ENCODE measurements at places on chromosomes 3 and 15.

DNA sequence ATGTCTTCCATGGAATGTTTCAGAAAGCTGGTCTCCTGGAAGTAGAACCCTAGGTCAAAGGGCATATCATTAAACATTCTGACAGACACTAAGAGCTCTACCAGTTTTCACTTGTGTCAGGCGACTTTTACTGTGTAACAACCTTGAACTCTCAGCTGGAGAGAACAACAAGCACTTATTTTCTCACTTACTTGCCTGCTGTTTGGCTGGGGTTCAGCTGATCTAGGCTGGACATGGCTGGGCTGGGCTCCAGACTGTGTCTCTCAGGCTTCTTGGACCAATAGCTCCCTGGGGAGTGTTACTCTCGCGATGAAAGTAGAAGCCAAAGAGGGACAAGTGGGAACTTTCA lies 527.3 kb downstream of the SHQ1 start:
- no peak for DNase-seq

DNA sequence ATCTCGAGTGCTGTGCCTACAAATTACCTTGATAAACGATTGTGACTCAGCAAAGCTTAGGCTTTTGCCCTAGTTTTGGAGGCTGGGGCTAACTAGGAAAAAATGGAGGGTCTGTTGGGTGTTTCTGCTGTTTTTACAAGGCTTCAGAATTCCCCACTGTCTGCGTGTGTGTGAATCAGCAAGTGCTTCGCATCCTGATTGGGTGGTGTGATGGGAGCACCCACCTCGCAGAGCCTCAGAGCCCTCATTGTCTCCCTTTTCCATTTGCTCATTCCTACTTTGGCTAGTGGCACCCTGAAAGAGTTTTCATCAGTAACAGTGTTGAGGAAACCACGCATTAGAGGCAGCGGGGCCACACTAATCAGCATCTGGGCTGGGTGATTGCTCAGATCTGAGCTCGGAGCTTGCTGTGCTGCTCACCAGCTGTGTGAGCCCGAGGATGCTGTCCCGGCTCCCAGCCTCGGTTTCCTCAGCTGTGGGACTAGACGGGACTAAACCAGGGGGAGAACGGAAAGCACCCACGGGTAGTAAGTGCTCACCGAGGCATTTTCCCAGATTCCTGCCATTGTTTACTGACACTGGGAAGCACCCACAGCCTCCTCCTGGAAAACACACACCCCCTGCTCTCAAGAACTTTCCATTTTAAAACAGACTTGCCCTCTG lies 40.6 kb downstream of the GOLGA8S start:
- DNase-seq: no peak

- no peak for DNase-seq
Measured at GRCh38 chr3:180932819-180933218, 20.3 kb downstream of the FXR1 start.

GRCh38 chr15:67172172-67172571 lies 82.3 kb downstream of the AAGAB start:
- no peak for DNase-seq

DNA sequence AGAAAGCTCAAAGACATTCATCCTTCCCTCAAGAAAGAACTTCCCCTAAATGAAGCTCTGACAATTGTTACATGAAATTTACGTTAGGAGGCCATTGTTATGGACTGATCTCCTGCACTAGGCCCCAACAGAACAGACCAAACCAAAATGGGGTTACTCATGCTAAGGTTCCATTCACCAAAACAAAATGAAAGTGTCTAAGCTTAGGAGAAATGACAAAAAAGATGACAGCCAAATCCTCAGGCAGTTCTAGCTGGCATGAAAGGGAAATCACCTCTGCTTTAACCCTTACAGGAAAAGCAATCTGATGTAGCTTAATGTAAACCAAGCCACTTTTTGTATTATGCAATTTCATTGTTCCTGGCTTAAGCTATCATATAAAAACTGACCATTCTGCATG lies 271.2 kb downstream of the MAGI1 start:
- no peak for DNase-seq

DNA sequence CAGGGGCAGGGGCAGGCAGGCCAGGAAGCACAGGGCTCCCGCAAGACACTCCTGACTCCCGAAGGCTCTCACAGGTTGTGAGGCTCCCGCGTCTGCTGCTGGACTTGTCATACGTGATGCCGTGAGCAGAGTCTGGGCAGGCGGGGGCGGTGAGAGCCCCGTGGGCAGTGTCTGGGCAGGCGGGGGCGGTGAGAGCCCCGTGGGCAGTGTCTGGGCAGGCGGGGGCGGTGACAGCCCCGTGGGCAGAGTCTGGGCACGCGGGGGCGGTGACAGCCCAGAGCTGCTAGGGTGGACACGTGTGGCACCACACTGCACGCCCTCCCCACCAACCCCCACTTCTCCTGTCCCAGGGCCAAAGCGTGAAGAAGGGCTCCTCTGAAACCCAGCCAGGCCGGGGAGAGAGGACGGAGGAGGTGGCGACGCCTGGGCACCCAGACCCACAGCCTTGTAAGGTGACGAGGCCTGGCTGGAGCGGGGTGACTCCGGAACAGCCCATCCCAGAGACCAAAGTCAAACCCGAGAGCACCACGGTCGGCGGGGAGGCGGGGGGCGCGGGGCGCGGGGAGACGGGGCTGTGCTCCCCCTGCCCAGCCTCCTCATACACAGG lies 35.0 kb downstream of the TNK2 start:
- no peak for DNase-seq

GRCh38 chr3:149299938-149300801 lies 33.3 kb downstream of the TM4SF18 start:
- peak; percentile 87 for DNase-seq

DNA sequence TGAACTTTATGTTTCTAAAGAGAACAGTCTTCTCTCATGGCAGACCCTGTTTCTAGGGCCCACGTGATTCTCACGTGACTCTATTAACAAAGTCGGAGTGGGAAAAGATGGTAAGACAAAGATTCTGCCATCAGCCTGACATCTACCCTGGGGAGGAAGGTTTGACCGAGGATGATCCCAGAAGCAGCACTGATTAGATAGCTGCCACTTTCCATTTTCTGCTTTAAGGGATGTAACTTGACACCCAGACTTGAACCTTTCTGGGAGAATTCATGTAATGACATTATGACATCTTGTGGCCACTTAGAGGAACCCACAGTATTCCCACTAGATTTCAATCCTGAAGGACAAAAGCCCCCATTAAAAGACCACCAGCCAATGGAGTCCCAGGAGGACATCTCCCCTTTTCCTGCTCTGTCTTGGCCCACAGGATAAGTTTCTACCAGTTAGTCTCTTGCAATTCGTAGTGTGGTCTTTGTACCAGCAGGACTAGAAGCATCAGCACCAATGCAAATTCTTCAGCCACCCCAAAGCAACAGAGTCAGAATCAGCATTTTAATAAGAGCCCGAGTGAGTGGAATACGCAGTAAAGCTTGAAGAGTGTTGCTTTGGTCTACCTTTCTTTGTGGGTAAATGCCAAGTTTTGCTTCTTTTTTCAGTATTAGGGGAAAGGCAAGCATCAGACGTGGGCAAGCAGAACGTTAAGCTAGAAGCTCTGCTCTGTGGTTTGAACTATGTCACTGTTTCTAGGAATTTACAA lies 480.5 kb upstream of the PROK2 start:
- DNase-seq: peak; percentile 52

DNA sequence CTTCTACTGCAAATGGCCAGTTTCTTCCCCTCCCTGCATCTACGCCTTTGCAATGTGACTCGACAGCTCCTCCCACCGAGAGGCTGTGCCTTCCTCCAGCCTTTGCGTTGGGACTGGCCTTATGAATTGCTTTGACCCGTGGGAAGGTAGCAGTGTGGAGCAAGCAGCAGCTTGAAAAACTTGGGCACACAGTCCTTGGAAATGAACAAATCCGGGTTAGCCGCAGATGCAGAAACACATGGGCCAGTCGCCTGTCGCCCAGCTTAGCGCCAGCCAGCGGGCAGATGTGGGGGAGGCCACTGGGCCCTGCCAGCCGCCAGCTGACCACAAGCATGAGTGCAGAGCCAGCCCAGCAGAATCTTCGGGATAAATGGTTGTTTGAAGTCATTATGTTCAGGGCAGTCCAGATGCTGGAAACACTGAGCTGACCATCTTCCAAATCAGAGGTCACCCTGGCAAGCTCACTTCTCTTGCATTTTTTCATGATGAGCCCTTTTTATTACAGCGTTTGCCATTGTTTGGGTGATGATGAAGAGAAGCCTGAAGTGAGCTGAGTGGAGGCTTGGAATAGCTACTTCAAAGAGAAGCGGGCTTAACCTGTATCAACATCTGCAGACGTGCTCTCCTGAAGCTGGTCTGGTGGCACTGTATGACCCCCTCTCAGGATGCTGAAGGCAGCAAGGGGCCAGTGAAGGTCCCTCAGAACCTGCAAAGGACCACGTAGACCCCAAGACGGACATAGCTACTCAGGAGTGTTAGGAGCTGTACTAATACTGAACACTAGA lies 9.8 kb downstream of the SELENOS start:
- peak; percentile 50 for DNase-seq

DNA sequence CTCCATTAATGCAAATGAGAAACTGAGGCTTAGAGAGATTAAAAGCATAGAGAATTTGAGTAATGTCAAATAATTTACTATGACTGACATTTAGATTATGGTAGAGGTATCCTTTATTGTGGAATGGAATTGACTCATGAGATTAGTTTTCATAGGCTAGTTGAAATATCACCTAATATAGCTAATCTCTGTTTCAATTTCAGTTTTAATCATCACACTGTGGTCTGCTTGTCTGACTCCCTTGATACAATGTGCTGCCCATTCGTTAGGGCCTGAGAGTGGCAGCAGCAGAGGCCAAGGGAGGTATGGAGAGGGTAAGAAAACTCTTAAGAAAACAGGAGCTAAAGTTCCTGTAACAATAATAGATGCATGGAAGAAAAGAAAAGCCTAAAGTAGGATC lies 13.2 kb upstream of the ZBTB20 start:
- DNase-seq: no peak

DNA sequence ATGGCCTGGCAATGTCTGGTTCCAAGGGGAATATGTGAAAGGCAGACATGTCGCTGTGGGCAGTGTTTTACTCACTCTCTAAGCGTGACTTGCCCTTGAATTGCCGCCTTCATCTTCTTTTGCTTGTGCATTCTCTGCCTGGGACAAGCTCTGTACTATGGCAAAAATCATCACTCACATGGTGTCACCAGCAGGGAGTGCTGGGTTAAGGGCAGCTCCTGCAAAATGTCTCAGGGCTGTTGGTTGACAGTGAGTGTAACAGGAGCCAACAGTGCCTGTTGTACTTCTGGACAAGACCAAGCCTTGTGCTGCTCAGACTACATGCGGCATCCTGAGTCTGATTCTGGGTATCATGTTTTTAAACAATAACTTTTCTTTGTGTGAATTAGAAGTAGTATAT lies 45.3 kb upstream of the KY start:
- DNase-seq: no peak

DNA sequence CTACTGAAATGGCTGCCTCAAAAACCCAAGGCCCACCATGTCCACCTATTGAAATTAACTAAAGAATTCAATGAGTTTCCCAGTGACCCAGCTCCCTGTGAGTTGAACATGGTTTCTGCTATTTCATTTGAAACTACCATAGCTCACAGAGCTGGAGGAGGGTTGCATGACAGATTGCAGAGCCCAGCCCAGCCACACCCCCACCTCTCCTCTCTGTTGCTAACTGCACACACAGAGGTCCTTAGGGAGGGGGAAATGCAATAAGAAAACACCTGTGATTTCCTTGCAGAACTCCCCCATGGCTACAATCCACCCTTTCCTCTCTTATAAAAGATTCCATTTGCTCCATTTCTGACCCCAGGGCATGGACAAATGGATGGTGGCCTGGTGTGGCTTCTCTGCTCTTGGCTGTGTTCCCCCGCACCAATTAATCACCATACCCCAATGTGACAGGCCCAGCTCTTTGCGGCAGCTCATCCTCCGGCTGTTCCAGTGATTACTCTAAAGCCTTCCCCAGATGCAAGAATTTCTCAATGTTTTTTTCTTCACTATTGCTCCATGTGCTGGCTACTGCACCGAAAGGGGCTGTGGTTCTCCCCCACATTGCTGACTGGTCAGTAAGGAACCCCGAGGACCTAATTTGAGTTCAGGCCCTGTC lies 208.4 kb upstream of the KBTBD8 start:
- no peak for DNase-seq

GRCh38 chr3:134522541-134522940 lies 36.7 kb downstream of the CEP63 start:
- no peak for DNase-seq

- DNase-seq: no peak
Measured at GRCh38 chr15:81507831-81508230, 133.8 kb upstream of the TMC3 start.

DNA sequence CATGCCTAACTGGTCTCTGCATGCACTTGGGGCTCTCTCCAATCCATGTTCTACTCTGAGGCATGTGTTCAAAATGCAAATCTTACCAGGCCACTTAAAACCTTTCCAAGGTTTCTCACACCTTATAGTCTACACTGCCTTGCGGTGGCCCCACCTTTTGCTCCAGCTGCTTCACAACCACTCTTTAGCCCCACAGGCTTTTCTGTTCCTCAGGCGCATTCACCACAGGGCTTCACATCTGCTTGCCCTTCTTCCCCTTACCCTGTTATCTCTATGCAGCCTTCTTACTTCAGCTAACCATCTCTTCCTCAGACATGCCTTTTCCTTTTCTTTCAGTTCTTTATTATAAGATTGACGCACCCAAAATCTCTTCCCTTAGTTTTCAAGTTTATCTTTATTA lies 37.8 kb downstream of the MINDY4B start:
- DNase-seq: no peak

DNA sequence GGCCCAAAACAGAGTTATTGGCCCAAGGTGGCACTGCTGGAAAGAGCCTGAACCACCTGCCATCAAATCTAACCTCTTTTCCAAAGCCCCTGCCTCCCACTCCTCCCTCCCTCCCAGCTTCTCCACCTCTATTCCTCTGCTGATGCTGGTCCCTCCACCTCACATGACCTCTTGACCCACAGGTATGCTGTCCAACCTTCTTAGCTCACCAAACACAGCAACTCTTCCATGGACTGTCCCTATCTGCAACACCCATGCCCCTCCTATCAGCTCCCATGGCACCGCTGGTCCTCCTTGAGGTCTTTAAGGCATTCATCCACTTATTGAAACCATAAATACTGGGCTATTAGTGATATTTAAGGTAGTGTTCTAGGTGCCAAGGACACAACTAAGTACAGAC lies 12.6 kb downstream of the NUP210 start:
- no peak for DNase-seq

GRCh38 chr3:47782446-47783308 lies 984 bp upstream of the SMARCC1 start:
- DNase-seq: peak; percentile 18

DNA sequence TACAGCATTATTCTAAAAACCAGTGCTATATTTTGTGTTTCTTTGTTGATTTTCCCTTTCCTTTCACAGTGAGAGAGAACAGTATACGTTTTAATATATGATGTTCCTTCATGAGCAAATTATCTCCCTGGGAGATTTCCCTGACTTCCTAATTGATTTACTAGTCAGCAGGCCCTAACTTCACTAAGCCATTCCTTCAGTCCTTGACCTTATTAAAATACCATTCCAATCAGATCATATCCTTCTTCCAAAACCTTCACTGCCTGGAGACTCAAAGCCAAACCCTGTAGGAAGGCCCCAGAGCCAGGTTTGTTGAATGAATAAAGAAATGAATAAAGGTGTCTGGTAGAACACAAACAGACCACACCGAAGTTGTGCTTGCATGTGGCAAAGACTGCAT lies 43.8 kb upstream of the ARHGEF3 start:
- no peak for DNase-seq
